ENCODE measurements at places on chromosomes 6 and 20.
A peak's percentile ranks its signal among the peaks of the same experiment; 100 is the strongest.

GRCh38 chr6:140064366-140064765 lies 689.9 kb upstream of the CITED2 start:
- no peak for DNase-seq

GRCh38 chr6:45923831-45924391 lies 91.7 kb downstream of the CLIC5 start:
- no peak for DNase-seq

DNA sequence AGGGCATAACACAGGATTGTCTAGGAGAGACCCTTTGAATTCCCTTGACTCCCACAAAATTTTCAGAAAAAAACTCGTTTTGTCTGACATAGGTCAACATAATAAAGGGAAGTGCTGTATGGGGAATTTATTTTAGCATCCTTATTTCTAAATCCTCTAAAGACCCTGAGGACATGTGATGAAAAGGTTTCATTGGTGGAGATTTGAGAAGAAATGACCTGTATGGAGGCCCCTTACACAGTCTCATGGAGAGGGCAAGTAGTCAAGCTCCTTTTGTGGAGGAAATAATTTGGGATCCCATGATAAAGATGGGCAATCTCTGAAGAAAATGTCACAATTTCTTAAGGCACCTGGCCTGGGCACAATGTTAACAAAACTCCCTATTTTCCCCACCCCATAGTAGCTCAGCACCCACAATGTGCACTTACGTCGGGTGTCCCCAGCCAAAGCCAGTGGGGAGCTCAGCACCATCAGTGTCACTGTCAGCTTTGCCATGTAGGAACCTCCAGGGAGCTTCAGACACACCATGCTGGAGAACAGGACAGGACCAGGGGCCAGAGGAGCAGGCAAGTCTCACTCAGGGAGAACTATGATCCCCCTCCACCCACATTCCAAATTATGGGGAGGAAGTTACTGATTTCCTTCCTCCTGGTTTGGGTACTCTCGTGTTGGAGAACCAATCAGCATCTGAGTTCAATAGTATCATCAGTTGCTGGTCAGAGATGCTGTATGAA lies at the start of gene HLA-DRB5:
Gene HLA-DRB5, minus strand, starts transcription at position 591 of the 734 bp plus-strand sequence. Its CDS starts 63 bp downstream, at position 528.
- peak; percentile 71 for DNase-seq

- DNase-seq = peak; percentile 60
Observed at GRCh38 chr20:25296094-25297093, 48.5 kb downstream of the PYGB start.

- no peak for DNase-seq
Observed at GRCh38 chr6:109344226-109344625, 38.0 kb downstream of the CD164 start.

GRCh38 chr20:50354721-50355589 lies 155.2 kb upstream of the PTPN1 start:
- no peak for DNase-seq

DNA sequence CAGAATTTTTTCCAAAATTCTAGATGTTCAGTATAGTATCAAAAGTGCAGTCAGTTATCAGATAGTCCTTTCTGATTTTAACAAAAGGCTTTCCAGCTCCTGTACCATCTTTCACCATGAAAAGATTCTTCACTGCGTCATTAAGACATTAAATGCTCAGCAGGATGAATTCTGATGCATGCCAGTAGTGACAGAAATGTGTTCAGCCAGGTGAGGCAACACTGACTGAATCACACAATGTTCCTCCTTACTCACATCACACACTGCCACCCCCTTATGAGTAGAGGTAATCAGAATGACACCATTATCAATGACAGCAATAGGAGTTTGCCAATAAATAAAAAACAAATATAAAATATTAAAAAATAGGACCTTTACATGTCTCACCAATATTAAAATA lies 426.6 kb upstream of the PLCB4 start:
- DNase-seq = no peak

- no peak for DNase-seq
Observed at GRCh38 chr6:73169633-73170032, 55.7 kb downstream of the KHDC1L start.

DNA sequence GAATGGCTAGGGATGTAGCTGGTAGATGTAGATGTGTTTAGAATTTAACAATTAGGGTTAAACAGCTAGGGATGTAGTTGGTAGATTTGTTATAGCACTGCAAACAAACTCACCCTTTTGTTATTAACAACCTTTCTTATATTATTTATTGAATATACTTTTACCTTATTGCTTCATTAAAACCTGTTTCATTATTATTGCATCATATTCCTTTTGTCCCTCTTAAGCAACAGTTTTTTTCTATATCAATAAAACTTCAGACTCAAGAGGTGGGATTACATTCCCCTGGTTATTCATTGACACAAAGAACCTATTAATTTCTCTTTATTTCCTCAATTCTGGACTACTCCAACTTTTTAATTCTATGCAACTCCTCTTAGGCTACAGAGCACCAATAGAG lies 661.2 kb downstream of the EYS start:
- no peak for DNase-seq

DNA sequence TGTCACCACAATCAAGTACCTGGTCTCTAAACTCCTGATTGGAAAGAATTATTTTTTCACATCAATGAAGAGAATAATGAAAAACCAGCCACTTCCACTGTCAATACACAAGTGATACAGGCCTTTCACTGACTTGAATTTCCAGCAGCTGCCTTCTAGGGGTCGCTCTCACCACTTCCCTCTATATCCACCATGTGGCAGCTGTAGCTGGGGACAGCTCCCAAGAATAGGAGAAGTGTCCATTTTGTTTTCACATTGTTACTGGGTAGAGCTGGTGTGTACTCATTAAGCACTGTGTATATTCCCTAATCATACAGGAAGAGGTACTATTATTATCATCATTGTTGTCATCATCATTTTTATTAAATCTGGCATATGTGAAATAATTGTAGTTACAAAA lies 438.4 kb upstream of the SPTLC3 start:
- peak; percentile 28 for DNase-seq

GRCh38 chr6:69784595-69785377 lies 12.0 kb downstream of the LMBRD1 start:
- DNase-seq = peak; percentile 46

DNA sequence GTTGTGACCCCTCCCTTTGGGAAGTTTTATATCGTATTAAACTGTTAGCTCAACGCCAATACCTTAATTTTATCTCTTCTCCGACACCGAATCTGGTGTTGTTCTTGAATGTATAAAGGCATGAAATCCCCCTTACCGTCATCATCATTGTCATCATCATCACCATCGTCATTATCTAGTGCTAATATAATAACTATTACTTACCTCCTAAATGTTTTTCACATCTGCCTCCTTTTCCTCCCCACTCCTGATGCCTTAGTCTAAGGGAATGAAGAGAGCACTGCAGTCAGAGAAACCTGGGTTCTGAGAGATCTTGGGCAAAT lies 677 bp upstream of the ZBTB24 start:
- DNase-seq = no peak

DNA sequence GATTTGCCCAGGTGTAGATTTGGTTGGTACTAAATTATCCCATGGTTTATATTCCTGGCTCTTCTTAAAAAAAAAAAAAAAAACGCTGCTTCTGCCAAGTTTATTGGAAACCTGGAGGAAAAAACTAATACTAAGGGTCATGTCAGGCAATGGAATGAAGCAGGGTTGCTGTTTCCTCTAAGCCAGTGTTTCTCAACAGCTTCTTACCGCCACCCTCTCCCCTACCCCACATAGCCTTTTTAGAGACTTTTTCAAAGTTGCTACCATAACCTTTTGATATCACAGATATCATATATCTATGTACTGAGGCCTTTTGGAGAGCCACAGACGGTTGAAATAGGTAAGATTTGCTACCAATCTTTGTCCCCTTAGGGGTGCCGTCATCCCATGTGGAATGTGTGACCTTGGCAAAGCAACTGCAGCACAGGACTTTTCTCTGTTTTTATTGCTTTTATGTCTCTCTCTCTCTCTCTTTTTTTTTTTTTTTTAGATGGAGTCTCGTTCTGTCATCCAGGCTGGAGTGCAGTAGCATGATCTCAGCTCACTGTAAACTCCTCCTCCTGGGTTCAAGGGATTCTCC lies 35.0 kb downstream of the SYTL3 start:
- no peak for DNase-seq

DNA sequence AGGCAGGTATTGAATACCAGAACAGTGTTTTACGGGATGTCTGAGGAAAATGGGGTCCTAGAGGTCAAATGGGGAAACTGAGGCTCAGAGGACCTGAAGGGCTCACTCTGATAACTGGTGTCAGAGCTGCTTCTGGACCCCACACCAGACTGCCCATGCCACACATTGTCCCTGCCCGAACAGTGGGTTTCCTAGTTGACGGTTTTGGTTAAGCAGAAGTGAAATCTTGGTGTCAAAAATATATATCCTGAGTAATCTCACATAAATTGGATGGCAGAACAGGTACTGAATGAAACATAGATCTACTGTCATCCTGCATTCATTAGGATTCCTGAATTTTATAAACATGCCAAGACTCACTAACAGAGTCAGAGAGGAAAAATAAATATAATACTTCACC lies 16.3 kb downstream of the NOX3 start:
- no peak for DNase-seq

DNA sequence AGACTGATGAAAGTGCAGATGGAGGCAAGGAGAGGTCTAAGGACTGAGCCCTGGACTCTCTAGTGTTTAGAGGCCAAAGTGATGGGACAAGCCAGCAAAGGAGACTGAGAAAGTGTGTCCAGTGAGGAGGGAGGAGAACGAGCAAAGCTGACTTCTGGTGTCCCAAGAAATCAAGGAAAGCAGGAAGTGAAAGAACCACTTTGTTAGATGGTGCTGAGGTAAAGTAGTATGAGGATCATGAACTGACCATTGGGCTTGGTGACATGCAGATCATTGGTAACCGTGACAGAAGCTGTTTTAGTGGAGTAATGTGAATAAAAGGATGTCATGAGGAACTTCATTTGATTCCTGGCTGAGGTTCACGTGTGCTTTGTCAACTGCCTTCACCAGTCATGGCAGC lies 108.4 kb downstream of the SLX4IP start:
- no peak for DNase-seq

- DNase-seq = peak; percentile 60
Observed at GRCh38 chr6:109912118-109912517, 66.0 kb upstream of the GPR6 start.

- no peak for DNase-seq
Observed at GRCh38 chr6:127900935-127901334, at the start of gene THEMIS. Gene THEMIS (minus strand): TSS chr6:127901058. CDS start chr6:127900932, 126 bp downstream.

GRCh38 chr20:13121840-13122515 lies 99.1 kb upstream of the ISM1 start:
- DNase-seq = no peak

- DNase-seq = no peak
Observed at GRCh38 chr6:169936355-169936975, 185.0 kb downstream of the ERMARD start.

DNA sequence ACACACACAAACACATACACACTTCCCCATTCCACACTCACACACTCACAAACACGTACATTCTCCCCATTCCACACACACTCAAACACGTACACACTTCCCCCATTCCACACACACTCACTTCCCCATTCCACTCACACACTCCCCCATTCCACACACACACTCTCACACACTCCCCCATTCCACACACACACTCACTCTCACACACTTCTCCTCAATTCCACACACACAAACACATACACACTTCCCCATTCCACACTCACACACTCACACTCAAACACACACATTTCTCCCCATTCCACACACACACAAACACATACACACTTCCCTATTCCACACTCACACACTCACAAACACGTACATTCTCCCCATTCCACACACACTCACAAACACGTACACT lies 8.7 kb upstream of the OSBPL2 start:
- DNase-seq = no peak

DNA sequence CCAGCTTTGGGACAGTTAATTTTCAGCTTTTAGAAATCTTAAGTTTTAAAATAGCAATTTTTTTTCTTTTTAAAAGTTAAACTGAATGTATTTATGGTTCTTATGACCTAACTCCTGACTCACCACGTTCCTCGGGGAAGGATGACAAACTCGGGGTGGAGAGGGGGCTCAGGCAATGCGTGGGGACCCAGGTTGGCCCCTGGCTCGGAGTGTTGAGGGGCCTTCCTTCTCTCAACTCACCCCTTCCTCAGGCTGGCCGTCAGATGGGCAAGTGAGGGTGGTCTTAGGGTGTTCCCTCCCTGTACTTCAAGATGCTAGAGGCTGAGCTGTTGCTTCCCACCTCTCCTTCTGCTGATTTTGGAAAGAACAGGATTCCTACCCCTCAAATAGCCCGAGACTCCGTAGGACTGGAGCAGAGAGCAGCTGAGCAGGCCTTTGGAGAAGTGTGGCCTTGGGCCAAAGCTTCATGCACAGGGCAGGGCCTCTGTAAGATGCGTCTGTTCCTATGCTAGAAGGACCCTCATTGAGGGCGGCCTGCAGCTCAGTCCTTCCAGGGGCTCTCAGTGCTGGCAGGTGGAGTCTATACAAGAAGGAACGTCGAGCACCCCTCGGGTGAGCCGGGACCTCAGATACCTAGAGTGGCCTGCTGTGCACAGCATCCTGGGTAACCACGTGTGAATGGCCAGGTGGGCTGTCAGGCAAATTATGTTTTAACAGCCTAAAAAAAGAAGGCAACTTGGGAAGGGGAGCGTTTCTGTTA lies 79.3 kb downstream of the TCP11 start:
- no peak for DNase-seq

DNA sequence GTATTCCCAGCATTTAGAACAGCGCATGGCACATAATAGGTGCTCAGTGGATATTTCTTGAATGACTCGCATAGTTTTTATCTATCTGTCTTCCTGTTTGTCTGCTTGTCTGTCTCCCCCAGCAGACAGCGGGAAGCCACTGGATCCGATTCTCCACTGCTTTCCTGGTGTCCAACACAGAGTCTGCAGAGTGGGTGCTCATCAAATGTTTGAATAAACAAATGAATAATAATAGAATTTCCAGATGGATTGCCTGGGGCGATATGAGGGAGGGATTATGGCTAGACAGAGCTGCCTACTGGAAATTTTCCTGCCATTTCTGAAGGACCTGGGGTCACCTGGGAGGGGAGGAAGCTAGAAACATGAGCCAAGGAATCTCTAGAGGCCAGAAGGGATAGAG lies 18.9 kb downstream of the CDH22 start:
- DNase-seq = no peak

DNA sequence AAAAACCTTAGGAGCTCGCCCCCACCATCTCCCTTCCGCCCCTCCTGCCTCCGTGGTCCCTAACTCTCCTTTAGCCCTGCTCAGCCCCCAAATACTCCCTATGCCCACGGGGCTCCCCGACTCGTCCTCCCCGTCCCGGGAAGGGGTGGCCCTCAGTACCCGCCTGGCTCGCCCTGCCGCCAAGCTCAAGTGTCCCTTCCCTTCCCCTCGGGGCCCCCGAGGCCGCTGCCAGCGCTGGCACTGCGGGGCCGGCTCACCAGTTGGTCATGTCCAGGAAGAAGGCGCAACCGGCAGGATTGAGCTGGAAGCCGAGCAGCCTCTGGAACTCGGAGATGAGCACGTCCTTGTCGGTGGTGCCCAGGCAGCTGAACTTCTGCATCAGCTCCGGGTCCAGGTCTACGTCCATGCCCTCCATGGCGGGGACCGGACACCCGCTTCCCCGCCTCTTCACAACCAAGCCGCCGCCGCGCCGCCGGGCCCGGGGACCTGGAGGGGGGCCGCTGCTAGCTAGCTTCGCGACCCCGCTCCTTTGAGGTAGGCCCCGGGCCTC lies 303 bp downstream of the ILRUN start:
- DNase-seq = no peak
